Heart right ventricle (tissue), 16 donors: ENCODE measurements at places on chromosomes 7 and 10. TPM values are rescaled to one million over a fixed set of nuclear protein-coding genes. Genes with fewer than 3 reads are reported as not detected.
A peak's percentile ranks its signal among the peaks of the same experiment; 100 is the strongest.

- no peak for DNase-seq
Observed at GRCh38 chr10:12186323-12186722, 9.4 kb downstream of the NUDT5 start.

GRCh38 chr7:23356168-23356567, 57.0 kb downstream of the MALSU1 start:
- DNase-seq: no peak

- no peak for DNase-seq
Observed at GRCh38 chr10:62907470-62908212, 91.5 kb upstream of the EGR2 start.

- DNase-seq: no peak
Observed at GRCh38 chr10:97278491-97278989, 13.9 kb downstream of the ARHGAP19 start.

GRCh38 chr7:47803846-47804245, 144.4 kb downstream of the PKD1L1 start:
- DNase-seq: no peak

TACC2 gene
- 449 TPM for total RNA-seq

NPC1L1 gene
- total RNA-seq: 0.25 TPM

DNA sequence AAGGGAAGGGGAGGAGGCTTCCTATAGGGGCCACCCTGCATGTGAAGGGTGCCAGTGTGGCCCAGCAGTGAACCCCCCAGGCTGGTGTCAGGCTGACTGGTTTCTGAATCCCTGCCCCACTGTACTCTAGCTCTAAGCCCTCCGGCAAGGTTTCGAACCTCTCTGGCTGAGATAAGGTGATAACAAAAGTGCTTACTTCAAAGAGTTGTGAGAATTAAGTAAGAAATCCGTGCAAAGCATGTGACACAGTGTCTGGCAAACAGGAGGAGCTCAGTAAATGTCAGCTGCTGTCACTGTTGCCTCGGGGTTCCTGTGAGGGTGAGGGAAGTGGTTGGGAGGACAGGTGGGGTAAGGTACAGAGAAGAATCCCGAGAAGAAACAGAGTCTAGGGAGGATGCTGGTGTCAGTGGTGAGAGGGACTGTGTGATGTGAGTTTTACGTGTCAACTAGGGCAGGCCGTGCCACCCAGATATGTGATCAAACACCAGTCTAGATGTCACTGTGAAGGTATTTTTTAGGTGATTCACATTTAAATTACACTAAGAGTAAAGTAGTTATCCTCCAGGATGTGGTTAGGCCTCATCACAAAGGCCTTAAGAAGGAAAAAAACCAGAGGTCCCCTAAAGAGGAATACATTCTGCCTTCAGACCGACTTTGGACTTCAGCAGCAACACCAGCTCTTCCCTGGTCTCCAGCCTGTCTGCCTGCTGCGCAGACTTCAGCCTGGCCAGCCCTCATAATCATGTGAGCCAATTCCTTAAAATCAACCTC, 64.4 kb downstream of the BPGM start:
- no peak for DNase-seq

DNA sequence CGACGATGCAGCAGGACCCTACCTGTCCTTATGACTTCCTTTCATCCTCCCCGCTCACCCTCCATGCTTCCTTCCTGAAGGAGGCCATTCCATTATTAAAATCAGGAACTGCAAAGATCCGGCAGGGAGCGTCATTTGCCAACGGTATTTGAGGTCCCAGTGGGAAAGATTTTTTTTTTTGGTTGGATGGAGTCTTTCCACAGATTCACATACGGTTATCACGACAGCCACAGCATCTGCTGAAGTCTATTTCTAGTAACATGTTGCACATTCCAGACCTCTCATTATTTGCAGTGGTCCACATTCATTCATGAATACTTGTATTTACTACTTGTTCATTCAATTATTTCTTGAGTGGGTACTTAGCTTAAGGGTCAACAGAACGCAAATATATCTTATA, 94.7 kb upstream of the LYZL2 start:
- no peak for DNase-seq

STEAP1 gene
- 0.93 TPM for total RNA-seq

GBF1 gene
- 45.6 TPM for total RNA-seq

DNA sequence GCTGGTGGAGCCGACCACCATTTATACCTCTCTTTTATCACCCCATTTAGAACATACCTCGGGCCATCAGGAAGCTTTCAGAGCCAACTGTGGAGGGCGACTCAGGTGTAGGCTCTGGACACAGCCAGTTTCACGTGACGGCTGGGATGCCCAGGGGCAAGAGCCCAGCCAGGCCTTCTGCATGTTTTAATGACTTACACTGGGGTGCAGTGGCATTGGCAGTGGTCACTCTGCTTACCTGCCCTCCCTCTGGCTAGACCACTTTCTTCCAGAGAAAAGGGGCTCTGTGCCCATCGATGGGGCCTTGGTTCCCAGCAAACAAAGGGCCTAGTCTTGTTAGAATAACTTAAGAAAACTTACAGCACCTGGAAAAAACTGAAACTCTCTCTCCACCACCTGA, 50.0 kb downstream of the PNLIPRP2 start:
- no peak for DNase-seq

DNA sequence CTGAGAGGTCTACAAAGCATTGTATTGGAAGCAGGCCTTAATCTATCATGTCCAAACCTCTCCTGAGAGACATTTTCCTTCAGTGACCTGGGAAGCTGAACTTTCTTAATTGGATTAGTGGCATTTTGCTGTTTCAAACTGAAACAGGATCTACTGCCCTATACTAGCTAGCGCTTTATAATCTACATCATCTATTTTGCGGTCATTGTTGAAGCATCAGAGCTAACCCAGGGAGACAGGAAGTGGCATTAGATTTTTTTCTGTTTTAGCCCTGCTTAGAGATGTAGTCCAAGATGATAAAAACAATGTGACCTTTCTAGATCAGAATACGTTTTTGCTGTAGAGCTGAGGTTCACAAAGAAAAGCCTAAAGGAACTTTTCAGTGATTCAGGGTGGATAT, 147.4 kb upstream of the AGR3 start:
- DNase-seq: no peak

DNA sequence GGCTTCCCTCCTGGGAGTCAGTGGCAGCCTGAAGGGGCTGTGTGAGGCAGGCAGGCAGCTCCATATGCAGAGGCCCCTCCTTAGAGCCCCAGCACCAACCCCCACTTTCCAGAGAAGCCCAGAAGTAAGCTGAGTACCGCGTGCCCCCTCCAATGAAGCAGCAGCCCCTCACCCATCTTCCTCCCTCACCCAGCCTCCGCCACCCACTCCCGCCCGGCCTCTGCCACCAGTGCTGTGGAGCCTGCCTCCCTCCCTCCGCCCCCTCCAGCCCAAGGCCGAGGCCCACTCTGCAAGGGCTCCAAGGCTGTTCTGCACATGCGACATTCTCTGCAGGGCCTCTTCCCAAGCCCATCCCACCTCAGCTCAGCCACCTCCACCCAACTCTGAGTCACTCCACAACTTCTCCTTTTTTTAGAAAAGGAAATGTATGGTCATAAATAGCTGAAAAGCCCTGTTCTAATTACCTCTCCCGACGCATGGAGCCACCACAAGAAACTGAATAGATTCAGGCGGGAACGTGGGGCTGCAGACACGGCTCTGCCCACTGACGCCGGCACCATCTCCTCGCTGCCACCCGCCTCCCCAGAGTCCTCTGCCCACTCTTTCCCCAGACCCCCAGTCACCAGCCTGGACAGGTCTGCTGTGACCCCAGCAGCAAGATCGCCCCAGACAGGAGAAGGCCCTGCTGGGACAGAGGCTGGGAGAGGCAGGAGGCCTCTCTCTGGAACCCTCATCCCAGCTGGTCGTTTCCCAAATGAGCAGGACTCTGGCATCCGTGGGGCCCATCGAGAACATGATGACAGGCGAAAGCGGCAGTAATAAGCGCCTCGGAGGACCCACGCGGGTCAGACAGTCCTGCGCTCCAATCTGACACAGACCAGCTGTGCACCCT, 213.9 kb downstream of the MAD1L1 start:
- no peak for DNase-seq

ZNF488 gene
- not detected for total RNA-seq

DNA sequence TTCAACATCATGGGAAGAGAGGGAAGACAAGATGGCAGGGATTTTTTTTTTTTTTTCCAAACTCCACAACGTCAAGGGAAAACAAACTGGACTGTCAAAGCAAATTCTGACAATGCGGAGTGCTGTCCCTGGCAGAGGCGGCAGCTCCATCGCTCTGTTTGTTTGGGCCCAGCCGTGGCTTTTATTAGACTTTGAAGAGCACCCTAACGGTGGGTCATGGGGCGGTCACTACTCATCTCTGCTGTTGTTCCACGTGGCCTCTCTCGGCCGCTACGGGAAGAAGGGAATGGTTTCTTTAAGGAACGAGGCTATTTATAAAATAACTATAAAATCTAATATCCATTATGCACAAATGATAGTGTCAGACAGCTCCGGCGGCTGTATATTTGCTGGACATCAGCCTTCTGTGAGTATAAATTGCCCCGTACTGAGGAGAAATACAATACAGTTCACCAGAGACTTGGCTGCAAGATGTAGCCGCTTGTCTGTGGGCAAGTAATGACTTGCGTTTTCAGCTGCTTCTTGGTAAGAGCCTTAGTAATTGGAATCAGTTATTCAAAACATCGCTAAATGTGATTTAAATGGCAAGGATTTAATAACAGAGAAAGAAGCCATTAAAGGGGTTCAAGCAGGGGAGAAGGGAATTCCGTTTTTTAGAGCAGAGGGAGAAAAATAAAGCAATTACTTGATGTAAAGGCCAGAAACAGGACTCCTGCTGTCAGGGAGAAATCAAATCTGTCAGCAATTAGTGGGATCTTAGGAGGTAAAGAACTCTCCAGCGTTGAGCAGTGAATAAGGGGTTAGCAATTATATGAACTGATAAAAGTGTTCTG, 61.7 kb upstream of the RAB11FIP2 start:
- no peak for DNase-seq

GRCh38 chr10:79409726-79410085, 35.7 kb downstream of the ZCCHC24 start:
- peak; percentile 28 for DNase-seq

GRCh38 chr7:154212861-154213260, 160.7 kb downstream of the DPP6 start:
- DNase-seq: no peak

GRCh38 chr10:94546049-94546900, 687 bp downstream of the HELLS start:
- no peak for DNase-seq

GRCh38 chr10:133230387-133231195, 574 bp downstream of the UTF1 start:
- peak; percentile 38 for DNase-seq

GIMAP5 gene
- 20.0 TPM for total RNA-seq

GRCh38 chr10:65570143-65571010, 1355.5 kb upstream of the LRRTM3 start:
- DNase-seq: peak; percentile 41

OR6V1 gene
- not detected for total RNA-seq

SFTPA1 gene
- not detected for total RNA-seq

DNA sequence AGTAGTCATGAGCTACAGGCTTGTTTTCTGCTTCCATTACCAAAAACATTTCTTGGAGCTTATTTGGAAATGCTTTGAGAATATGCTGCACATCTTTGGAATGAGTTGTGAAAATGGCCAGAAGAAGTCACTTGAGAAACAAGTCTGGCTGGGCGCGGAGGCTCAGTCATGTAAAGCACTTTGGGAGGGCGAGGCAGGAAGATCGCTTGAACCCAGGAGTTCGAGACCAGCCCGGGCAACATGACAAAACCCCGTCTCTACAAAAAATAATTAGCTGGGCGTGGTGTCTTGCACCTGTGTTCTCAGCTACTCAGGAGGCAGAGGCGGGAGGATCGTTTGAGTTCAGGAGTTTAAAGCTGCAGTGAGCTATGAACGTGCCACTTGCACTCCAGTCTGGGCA, 882 bp upstream of the CHCHD1 start:
- no peak for DNase-seq

DNA sequence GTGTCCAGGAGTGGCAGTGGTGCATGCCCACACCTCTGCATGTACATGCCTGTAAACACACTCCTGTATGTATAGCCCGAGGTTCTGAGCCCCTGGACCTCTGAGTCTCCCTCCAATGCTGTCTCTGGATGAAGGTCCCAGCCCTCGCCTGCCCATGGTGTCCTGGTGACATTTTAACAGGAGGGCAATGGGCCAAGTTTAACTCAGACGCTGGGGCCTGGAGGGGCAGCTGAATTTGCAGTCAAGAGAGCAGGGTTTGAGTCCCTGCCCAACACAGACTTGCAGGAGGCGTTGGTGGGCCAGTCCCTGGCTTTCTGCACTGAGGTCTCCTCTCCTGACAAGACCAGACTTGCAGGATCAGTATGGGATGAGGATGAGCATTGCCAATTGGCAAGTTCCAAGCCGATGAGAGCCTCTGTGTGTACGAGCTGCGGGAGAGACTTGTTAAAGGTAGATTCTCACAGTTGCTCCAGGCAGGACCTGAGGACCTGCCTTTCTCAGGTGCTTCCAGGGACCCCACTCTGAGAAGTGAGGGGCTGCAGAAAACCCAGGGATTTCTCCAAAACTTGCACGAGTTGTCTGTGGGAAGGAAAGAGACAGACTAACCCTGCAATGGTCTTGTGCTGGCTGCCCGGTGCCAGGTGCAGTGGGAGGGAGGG, 141.9 kb downstream of the ELFN1 start:
- no peak for DNase-seq

ITGB8 gene
- total RNA-seq: 10.7 TPM

SUV39H2 gene
- 8.8 TPM for total RNA-seq

ENTPD1 gene
- total RNA-seq: 9.1 TPM

GRCh38 chr7:128030654-128031611, at the start of gene LRRC4:
Gene LRRC4 (minus strand): TSS chr7:128031437. CDS start chr7:128030640, 797 bp downstream.
- DNase-seq: peak; percentile 26

GRCh38 chr10:6719561-6719960, 139.5 kb upstream of the PRKCQ start:
- no peak for DNase-seq

KCP gene
- total RNA-seq: 0.25 TPM

- DNase-seq: peak; percentile 23
Observed at GRCh38 chr10:96511044-96511945, 2.4 kb downstream of the TLL2 start.

- peak; percentile 10 for DNase-seq
Observed at GRCh38 chr10:131242007-131242406, 69.5 kb downstream of the TCERG1L start.

DNA sequence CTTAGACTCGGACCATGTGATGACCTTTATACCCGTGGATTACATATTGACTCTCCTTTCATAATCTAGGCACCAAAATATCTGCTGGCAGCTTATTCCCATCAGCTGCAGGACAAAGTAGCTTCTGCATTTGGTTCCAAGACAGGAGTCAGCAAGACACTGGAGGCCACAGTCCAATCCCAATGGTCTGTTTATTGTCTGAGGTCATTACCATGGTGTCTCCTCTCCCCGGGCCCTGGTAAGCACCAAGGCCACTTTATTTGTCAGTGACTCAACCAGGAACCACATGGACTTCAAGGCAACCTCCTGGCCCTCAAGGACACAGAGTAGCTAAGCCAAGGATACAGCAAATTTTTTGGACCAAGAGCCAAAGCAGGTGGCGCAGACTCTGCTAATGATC, 36.1 kb downstream of the KCNMA1 start:
- no peak for DNase-seq

CPA1 gene
- 2.9 TPM for total RNA-seq

GRCh38 chr10:32234471-32234870, 112.5 kb downstream of the EPC1 start:
- no peak for DNase-seq

- no peak for DNase-seq
Observed at GRCh38 chr7:20327055-20327454, 3.6 kb upstream of the ITGB8 start.

RNLS gene
- total RNA-seq: 19.5 TPM

UPK3B gene
- 0.97 TPM for total RNA-seq

GRCh38 chr7:11294965-11295364, 321.3 kb downstream of the PHF14 start:
- no peak for DNase-seq

- no peak for DNase-seq
Observed at GRCh38 chr7:6461946-6462550, 14.3 kb upstream of the DAGLB start.
